ENCODE measurements at places on chromosomes 4 and X.

- DNase-seq = no peak
These were observed 217.3 kb downstream of the DKK2 start for GRCh38 chr4:106818764-106819163.

DNA sequence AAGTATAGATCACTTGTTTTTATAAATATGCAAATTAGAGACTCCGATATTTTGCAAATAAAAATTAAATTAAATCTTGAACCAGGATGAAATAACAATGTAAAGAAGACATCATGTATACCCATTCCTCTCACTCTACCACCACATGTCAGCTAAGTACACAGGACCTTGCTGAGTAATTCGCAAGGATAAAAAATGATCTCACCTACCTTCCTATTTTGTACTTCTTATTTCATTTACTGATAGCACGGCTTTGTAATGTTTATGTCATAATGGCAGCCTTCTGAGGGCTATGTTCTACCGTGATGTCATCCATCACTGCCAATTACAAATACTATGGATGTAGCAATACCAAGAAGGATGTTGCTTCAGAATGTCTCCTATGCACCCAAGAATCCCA, 10.9 kb upstream of the SMR3B start:
- no peak for DNase-seq

- no peak for DNase-seq
These were observed 31.5 kb downstream of the F8 start for GRCh38 chrX:154991039-154991438.

- DNase-seq = no peak
These were observed 47.5 kb upstream of the TRIM2 start for GRCh38 chr4:153156721-153157120.

DNA sequence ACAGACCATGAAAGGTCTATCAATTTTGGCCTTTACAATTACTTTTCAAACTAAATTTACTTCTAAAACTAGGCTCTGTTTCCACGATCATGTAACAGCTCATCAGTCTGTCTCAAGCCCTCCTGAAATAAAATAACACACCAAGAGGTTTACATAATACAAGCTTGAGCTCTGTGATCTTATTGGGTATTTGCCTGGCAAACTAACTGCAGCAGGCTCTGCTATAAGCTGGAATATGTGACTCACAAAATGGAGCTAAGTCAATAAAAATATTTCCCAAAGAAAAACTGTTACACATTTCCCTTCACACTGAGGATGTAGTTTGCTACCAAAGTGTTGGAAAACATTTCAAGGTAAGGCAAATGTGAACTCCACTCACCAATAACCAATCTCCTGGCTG, 94.7 kb upstream of the GPM6B start:
- no peak for DNase-seq

DNA sequence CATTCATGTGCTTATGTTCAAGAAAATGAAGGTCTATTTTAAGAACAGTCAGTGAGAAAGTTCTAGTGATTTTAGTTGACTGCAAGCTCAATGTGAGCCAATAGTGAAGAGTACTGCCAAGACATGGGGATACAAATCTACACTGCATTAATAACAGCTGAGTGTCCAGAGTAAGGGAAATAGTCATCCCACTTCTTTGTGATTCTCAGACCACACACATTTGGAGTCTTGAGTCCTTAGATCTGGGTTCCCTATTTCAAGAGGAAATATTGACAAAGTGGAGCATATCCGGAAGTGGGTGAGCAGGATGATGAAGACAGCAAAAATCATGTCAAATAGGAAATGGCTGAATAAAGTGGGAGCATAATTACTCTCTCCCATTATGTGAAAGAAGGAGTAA, 171.1 kb downstream of the LARP7 start:
- DNase-seq = no peak

GRCh38 chr4:100926039-100926717, 408.4 kb upstream of the EMCN start:
- no peak for DNase-seq

DNA sequence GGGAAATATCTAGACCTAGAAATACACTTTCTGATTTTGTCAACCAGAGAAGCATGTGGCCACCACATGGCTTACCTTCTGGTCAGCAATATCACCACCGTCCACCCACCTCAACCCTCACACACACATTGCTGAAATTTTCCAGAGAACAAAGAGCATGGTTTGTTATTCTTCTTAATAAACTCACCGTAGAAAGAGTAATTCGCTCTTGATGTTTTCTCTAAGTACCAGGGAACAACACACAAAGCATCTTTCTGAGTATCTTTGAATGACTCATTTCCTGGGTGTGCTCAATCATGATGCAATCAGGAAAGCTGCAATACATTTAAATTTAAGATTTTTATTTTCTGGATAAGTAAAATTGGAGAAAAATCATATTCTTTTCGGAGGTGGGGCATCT, 24.7 kb upstream of the LRAT start:
- no peak for DNase-seq

DNA sequence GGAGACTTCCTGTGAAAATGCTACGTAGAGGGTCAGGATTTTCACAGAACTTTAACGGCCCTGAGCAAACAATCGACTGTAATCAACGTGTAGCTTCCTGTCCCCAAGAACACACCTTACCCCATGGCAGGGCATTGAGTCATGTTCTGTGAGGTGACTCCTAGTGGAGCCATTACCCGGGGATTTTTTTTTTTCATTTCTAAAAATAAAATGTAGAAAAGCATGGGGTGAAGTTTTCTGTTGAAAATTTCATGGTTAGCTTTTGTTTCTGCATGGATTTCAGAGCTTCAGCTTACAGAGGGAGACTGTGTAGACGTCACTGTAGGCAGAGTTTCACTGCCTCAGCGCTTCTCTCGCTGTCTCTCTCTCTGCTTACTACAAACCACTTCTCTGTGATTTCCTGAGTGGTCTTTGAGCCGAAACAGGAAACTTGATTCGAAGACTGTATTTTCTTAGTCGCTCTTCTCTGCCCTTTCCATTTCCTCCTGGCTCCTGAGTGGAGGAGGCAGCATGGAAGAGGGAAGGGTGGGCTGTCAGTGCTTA, 111.7 kb downstream of the NFKB1 start:
- DNase-seq = no peak

Data from fibroblast of skin of left quadriceps (primary cell).